ENCODE measurements at places on chromosomes 6 and 20.

DNA sequence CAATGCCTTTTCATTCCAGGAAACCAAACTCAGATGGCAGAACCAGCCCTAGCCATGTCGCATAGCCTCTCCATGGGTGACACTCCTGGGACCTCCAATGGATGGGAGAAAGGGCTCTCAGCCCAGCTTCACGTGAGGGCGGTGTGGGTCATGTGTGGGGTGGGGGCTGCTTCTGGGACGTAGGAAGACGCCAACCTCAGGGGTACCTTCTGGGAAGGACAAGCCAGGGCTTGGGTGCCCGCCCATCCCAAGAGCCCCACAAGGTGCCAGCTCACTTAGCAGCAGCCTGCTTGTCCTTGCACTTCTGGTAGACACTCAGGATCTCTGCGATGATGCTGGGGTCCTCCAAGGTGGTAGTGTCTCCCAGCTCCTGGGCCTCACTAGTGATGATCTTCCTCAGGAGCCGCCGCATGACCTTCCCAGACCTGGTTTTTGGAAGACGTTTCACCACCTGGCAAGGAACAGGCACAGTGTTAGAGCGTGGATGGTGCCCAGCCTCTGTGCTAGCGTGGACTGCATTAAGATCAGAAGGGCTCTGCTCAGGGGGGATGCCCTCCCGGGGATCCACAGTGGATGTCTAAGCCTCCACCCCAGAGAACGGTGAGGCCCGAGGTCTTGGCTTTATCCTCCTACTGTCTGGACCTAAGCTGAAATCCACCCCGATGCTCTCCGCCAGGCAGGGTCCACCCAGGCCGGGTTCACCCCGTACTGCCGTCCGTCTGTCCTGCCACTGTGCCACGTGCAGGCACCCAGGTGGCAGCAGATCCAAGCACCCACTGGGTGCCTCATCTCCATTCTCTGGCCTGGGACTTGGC lies 15.1 kb upstream of the APMAP start:
- no peak for DNase-seq

DNA sequence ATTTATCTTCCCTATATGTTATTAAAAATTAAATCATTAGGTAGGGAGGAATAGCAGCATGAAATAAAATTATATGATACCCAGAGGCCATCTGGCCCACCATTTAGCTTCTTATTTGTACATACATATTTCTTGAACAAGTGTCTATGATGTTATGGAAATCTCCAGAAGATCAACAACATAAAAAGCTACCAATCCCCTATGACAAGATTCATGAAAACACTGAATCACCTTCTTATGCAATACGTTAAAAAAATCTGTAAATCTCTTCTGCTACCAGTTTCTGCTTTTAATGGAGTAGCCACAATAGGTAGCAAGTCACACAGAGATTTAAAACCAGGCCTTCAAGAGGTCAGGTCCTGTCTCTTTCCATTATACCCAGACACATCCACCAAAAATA lies 125.8 kb upstream of the ENPP5 start:
- DNase-seq: no peak

GRCh38 chr6:76134651-76135050 lies 62.2 kb upstream of the IMPG1 start:
- DNase-seq: no peak

DNA sequence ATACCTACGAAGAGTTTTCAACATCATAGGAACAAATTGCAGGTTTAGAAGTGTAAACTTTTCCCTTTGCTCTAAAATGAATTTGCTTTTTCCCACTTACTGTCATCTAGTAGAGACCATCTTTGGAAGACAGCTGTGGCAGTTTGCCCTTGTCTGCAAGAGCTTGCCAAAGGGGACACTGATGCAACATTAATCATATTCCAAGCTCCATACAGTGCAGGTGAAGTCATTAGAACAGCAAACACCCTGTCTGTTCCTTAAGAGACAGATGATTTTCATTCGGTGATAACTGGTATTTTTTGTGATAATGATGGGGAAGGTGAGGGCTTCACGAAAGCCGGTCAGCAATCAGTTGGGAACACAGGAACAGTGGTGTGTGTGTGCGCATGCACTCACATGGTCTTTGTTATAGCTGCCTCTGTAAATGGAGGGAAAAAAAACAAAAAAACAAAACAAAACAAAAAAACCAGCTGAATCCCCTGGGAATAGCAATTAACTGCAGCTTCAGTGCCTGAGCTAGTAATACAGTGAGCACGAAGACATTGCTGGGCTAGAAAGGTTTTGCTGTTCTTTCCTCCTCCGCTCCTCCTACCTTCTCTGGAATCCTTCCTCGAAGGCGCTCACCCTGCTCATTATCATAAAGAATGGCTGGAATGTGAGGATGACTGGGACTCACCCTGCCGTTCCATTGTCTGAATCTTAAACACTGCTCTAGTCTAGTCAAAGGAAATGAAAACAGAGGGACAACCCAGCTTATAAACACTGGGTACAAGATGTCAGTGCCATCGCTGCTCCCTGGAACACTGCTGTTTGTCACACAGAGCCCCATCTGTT lies 35.2 kb upstream of the KIF13A start:
- no peak for DNase-seq

- DNase-seq: no peak
These were observed 1214.8 kb upstream of the GJE1 start for GRCh38 chr6:140917911-140918310.

GRCh38 chr6:116511424-116512110 lies at the start of gene CALHM5:
Gene CALHM5, plus strand, starts transcription at chr6:116511639. Its CDS starts 58 bp downstream, at chr6:116511697.
- no peak for DNase-seq

DNA sequence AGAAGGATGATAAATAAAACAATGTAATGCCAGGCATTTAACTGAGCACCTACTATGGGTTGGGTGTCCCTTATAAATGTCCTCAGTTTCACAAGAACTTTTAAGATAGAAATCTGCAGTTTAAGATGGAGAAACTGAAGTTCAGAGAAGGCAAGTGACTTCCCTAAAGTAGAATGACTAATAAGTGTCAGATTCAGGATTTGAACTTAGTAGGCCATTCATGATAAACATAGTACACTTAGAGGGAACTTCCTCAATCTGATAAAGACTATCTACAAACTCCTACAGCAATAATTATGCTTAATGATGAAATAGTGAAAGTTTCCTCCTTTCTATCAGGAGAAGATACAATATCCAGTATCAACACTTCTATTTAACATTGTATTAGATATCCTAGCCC lies 43.9 kb downstream of the NCR2 start:
- no peak for DNase-seq

- DNase-seq: no peak
These were observed 176.5 kb downstream of the PHACTR1 start for GRCh38 chr6:12893036-12893435.

DNA sequence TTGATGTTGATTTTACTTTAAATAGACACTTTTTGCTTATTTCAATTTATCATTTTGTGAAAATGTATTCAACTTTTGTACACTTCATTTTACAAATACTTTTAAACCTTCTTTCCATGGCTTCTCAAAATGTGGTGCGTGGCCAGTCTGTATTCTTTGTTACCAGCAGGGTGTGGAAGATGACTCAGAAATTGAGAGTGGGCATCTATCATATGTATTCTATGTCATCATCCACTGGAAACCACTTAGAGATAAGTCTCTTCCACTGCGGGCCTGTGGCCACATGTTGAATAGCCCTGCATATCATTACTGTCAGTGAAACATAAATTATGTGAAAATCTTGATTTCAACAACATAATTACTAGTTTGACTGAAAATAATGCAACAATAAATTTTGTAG lies 52.6 kb upstream of the MC3R start:
- DNase-seq: no peak

DNA sequence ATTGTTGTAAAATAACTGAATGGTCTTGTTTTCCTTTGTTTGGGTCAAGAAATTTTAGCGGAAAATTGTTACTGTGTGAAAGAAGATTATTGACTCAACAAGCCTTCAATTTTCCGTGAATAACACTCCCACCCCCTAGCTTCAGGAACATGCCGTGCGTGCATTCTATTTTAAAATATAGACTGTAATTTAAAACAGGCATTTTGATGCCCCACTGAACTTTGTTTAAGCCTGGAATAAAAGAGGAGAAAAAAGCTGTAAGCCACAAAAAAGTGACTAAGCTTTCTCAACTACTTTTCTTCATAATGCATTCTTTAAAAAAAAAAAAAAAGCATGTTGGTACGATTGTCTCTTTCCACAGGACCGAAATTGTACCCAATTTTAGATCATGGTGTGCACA lies 166.0 kb downstream of the ARID1B start:
- no peak for DNase-seq

- no peak for DNase-seq
These were observed 180.0 kb downstream of the TBXT start for GRCh38 chr6:165987483-165988301.

DNA sequence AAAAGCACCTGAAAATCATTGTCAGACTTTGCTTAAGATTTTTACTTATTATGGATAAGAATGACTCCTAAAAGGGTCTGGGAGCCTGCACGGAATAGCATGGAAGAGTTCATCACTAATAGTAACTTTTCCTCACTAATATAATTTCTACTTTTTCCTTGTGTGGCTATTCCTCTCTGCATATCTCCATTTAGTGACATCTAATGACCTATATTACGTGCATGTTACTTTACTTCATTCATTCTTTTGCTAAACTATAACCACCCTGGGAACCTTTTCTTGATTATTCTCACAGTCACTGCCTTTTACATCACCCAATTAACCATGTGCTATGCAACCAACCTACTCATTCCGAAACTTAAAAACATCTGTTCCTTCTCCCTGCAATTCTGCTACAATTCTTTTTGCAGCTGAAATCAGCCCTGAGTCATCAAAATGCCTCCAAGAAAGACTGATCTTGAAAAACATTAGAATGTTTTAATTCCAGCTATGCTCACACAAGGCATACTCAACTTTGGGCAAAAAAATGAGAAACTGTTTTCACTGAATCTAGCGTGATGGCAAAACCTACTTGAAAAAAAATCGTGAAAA lies 313.3 kb downstream of the RNGTT start:
- DNase-seq: no peak

- DNase-seq: no peak
These were observed 66.5 kb downstream of the ZMYND8 start for GRCh38 chr20:47290008-47290407.

DNA sequence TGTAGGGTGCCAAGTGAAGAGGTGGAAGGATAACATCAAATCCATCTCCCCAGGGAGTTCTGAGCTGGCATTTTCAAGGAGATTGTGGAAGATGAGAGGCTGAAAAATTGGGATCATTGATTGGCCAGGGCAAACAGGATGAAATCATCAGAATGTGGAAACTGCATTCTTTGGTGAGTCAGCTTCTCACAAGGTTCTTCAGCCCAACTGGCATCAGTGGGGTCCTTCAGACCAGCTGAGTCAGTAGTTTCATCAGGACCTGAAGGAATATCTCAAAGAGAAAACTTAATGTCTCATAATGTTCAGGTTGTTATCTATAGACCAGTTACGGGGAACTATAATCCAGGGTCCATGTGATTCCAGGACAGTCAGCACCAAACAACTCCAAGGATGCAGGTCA lies 195.8 kb downstream of the HAO1 start:
- no peak for DNase-seq

- DNase-seq: no peak
These were observed 33.5 kb upstream of the TSPYL1 start for GRCh38 chr6:116313101-116313776.

GRCh38 chr6:36069573-36069972 lies 42.0 kb downstream of the MAPK14 start:
- DNase-seq: no peak

- no peak for DNase-seq
These were observed 228.8 kb downstream of the EPM2A start for GRCh38 chr6:145506565-145506964.

- peak; percentile 47 for DNase-seq
These were observed 802 bp upstream of the NRN1 start for GRCh38 chr6:6007366-6008088.

DNA sequence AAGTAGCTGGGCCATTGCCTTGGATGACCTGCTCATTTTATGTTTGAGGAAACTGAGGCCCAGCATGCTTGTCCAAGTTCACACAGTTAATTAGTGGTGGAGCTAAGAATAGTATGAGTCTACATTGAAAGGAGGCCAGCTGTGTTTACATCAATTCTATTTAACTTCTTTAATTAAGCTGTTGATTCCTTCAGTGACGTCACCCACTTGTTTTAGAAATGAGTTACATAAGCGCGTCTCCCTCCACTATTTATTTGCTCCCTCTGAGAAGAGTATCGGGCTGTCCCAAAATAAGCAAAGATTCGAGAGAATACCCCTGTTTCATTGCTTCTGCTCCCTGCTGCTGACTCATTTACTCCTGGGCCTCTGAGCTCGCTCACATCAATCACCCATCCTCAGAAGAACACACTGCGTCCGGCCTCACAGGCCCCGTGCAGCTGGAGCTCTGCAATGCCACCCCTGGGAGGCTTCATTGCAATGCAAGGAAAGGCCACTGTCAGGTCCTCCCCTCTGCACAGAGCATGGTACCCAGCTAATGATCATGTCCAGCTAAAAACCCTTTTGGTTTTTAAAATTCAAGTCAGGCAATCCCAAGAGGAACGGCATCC lies 74.8 kb upstream of the BMP2 start:
- no peak for DNase-seq

GRCh38 chr6:3229566-3230178 lies 2.2 kb upstream of the TUBB2B start:
- peak; percentile 58 for DNase-seq

GRCh38 chr6:167574431-167575151 lies 249.7 kb downstream of the TTLL2 start:
- no peak for DNase-seq

GRCh38 chr6:41596096-41596685 lies 42.1 kb upstream of the MDFI start:
- no peak for DNase-seq

DNA sequence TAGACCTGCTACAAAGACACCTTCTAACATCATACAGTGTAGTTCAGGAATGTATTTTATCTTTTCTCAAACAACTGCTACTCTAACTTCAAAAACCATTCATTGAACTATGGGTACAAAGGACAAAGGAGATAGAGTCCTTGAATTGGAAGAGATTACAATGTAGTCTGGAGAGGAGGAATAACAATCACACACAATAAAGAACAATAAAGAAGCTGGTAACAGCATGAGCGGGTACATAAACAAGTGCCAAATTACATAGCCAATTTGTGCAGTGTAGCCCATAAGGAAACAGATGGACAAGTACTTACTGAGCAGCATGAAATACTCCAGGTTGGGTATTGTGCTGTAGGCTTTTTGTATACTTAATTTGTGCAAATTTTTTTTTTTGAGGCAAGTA lies 44.3 kb downstream of the OSTM1 start:
- no peak for DNase-seq

GRCh38 chr20:59443550-59443949 lies 143.1 kb downstream of the EDN3 start:
- no peak for DNase-seq

GRCh38 chr20:11521476-11522365 lies 396.0 kb upstream of the BTBD3 start:
- DNase-seq: no peak

GRCh38 chr6:48714699-48715098 lies 603.7 kb upstream of the PTCHD4 start:
- DNase-seq: no peak

DNA sequence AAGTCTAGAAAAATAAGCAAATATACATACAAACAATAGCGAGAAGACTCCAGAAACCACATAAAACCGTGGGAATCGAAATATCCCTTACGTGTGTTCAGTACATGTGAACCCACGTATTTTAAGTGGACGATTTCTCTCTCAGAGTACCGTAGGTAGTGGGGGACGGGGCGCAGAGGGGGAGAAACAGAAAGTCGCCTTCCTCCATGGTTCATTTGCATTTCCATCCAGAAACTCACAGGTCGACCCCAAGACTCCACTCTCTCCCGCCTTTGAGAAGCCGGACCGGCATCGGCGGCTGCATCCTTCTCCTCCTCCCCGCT lies 538 bp upstream of the ENPP1 start:
- no peak for DNase-seq

GRCh38 chr6:14781772-14782525 lies 463.9 kb upstream of the JARID2 start:
- no peak for DNase-seq

Data from activated T-cell treated with anti-CD3 and anti-CD28 coated beads, Interleukin-2, amount 50 U/mL, for 72 hours (primary cell).